CD4-positive, alpha-beta memory T cell (primary cell): ENCODE measurements at places on chromosomes 7 and 10.

DNA sequence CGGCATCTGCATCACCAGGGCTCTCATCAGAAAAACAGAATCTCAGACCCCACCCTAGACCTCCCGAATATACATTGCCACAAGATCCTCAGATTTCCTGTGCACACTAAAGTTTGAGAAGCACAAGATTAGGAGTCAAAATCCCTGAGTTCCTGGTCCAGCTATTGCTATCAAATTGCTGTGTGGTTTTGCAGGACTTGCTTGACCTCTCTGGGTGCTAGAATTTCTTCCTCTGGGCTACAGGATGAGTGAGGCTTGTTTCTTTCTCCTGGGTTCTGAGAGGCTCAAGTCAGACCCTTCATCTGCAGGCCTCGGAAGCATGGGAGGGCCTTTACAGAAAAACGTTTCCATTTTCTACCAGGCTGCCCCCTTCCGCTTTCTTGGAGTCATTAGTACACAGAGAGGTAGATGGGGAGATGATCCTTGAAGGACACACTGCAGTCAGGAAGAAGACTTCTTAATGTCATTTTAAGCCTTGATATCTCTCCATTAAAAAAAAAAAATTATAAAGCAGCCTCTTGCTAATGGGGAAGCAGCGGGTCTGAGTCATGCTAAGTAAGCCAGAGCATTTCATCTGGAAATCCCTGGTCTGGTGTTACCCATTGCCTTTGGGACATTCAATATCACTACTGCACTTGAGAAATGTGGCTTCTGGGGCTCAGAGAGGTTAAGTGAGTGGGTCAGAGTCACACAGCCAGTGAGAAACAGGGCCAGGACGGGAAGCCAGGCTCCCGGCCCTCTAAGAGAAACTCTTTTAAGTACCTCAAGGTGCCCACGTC, 173.5 kb downstream of the KCNMA1 start:
- DNase-seq, result no peak

DNA sequence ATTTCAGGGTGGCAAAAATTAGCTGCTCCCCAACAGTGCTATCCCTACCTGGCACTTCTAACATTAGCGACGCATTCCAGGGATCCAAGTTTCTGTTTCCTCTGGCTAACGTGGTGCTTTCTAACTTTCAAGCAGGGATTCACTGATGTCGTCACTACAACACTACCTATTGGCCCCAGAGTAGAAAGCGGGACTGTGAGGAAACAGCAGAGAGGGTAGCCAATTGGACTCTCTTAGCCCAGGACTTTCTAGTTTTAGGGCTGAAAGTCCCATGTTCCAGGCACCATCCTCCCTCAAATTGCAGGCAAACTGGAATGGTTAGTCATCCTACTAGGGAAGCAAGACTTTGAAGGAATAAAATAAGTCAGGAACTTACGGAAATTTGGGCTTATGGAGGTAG, 89.3 kb upstream of the AGK start:
- no peak for DNase-seq

GRCh38 chr10:96701265-96701664, 19.0 kb downstream of the PIK3AP1 start:
- no peak for DNase-seq

DNA sequence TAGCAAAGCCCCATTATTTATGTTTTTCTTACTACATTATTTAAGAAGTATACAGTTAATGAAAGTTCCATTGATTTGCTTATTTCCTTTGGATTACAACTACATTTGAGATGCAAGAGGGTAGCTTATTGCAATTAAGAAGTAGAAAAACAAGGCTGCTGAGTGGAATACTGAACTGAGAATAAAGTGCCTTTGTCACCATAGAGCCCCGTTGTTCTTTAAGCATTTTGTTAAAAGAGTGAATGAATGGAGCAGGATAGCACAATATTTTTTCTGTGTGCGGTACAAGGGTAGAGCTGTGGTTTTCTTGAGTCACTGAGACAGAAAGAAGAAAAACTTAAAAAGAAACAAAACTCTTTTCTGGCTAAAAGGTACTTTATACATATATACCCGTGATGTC, 45.6 kb downstream of the ZNF277 start:
- DNase-seq, result no peak

GRCh38 chr7:28483908-28484605, 71.7 kb downstream of the CREB5 start:
- DNase-seq, result no peak

- no peak for DNase-seq
Measured at GRCh38 chr7:154892459-154892858, 110.5 kb downstream of the PAXIP1 start.

GRCh38 chr7:3380886-3381685, 80.0 kb downstream of the SDK1 start:
- DNase-seq, result no peak

- no peak for DNase-seq
Measured at GRCh38 chr7:154905146-154905545, 97.8 kb downstream of the PAXIP1 start.
